ENCODE measurements at places on chromosomes 2 and 18.

- no peak for DNase-seq
Observed at GRCh38 chr2:85585781-85586105, 1.5 kb downstream of the VAMP5 start.

GRCh38 chr2:100394111-100394641 is 23.3 kb downstream of the CHST10 start:
- no peak for DNase-seq

DNA sequence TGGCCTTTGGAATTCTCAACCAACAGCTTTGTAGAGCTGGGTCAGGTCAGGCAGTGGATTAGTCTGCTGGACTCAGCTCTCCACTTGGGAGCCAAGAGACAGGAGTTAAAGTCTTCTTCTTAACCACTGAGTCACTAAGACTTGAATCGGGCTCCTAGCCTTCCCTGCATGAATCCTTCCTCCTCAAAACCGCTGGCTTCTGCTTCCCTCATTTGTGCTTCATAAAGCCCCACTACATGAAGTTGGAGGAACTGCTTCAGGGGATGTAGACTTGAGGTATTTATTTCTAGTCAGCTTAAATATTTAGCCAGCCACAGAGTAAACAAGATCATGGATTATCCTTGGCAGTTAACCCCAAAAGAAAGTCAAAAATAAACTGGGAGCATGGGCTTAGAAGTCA is 536.3 kb upstream of the TNP1 start:
- DNase-seq: no peak

GRCh38 chr2:47160211-47160610 is 5.1 kb upstream of the STPG4 start:
- no peak for DNase-seq

- DNase-seq: no peak
Observed at GRCh38 chr2:35932276-35932963, 423.2 kb upstream of the CRIM1 start.

GRCh38 chr2:120344976-120345581 is 857 bp upstream of the INHBB start:
- no peak for DNase-seq

- DNase-seq: no peak
Observed at GRCh38 chr2:27115519-27115918, 3.4 kb downstream of the CGREF1 start.

- DNase-seq: no peak
Observed at GRCh38 chr2:66495788-66496640, 61.1 kb downstream of the MEIS1 start.

DNA sequence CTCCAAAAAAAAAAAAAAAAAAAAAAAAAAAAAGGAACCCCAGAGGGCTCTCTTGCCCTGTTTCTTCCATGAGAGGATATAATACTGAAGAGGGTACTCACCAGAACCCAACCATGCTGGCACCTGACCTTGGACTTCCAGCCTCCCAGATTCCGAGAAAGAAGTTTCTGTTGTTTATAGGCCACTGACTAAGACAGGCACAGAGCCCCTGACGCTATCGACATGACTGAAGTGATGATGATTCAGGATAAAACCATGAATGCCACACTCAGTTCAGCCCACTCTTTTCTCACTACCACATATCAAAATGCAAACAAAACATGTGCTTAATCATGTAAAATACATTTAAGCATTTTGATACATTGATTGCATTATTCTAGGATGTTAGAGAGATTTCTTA is 66.1 kb upstream of the CDCA7 start:
- DNase-seq: no peak

GRCh38 chr2:62941413-62941812 is 109.2 kb upstream of the OTX1 start:
- no peak for DNase-seq

GRCh38 chr2:203059567-203060240 is 45.0 kb downstream of the NBEAL1 start:
- DNase-seq: no peak

DNA sequence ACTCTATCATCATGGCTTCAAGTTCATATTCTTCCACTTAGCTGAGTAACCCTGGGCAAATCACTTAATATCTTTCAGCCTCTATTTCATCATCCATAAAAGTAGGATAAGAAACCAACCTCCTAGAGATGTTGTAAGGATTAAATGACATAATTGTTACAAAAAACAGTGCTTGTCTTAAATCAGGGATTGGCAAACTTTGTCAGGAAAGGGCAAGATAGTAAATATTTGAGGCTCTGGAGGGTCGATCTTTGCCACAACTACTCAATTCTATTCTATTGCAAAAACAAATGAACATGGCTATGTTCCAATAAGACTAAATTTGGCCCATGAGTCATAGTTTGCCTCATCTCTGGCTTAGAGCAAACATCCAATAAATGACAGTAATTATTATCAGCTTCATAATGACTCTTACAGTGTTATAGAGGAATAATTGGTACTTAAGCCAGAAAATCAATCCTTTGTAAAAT is 184.7 kb downstream of the SATB2 start:
- DNase-seq: no peak

- DNase-seq: no peak
Observed at GRCh38 chr18:9081940-9082339, 20.6 kb upstream of the NDUFV2 start.

- DNase-seq: no peak
Observed at GRCh38 chr2:232386490-232386739, 7.9 kb downstream of the ALPP start.

DNA sequence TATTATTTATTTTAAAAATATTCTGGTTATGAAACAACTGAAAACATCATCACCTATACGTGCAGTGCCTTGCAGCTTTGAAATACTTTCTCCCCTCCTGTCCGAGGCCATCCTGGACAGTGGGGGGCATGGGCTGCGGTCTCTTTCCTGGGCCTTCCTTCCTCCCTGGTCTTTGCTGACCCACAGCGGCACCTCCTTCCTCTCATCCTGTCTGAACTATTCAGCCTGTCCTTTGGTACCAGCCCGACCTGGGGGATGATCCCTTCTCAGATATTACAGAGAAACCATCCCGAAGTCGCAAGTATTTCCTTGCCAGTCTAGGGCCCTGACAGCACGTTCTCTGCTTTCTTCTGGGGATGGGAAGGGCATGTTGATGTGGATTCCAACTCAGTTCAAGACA is 736.6 kb upstream of the HS6ST1 start:
- no peak for DNase-seq

DNA sequence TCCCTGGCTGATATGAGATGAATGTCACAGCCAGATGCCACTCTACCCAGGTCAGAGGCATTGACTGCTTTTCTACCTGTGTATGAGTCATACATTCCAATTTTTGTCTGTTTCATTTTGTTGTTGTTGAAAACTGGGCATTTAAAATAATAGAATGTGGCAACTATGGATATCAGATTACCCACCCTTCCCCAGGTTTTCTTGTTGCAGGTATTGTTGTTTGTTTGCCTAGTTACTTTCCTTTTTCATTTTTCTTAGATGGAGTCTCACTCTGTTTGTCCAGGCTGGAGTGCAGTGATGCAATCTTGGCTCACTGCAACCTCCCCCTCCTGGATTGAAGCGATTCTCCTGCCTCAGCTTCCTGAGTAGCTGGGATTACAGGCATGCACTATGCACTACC is 70.2 kb downstream of the LRRC30 start:
- no peak for DNase-seq

DNA sequence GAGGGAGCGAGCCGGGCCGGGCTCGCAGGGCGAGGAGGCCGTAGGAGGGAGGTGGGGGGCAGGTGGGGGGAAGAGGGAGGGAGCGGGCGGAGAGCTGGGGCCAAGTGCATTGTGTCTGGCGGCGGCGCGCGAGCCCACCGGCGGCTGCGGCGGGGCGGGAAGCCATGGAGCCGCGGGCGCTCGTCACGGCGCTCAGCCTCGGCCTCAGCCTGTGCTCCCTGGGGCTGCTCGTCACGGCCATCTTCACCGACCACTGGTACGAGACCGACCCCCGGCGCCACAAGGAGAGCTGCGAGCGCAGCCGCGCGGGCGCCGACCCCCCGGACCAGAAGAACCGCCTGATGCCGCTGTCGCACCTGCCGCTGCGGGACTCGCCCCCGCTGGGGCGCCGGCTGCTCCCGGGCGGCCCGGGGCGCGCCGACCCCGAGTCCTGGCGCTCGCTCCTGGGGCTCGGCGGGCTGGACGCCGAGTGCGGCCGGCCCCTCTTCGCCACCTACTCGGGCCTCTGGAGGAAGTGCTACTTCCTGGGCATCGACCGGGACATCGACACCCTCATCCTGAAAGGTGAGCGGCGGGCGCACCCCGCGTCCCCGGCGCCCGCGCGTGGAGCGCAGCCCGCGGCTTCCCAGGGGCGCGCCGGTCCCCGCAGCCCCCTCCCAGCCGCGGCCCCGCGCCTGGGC is at the start of gene TMEM178A:
Gene TMEM178A (plus strand): TSS at position 107 of the 680 bp plus-strand sequence. CDS start 58 bp downstream, at position 165.
- no peak for DNase-seq

GRCh38 chr18:8876887-8877286 is 171.5 kb downstream of the MTCL1 start:
- no peak for DNase-seq

GRCh38 chr2:238870261-238870660 is 22.4 kb downstream of the TWIST2 start:
- no peak for DNase-seq

DNA sequence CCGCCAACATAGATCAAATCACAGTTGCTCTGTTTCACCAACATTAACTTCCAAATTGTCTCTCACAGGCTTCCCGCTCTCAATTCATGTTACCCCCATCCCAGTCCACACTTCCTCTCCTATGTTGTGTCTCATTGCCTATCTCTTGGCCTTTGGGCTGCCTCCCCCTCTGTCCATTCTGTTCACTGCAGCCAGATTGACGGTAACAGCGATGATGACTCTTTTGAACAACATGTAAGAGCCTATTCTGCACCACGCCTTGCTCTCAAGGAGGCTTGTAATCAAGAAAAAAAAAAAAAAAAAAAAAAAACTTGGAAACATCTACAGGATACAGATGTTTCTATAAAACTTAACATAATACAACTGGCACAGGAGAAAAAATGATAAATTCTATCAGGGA is 77.3 kb upstream of the RMDN2 start:
- no peak for DNase-seq

- no peak for DNase-seq
Observed at GRCh38 chr2:11940121-11940743, 193.8 kb downstream of the LPIN1 start.

DNA sequence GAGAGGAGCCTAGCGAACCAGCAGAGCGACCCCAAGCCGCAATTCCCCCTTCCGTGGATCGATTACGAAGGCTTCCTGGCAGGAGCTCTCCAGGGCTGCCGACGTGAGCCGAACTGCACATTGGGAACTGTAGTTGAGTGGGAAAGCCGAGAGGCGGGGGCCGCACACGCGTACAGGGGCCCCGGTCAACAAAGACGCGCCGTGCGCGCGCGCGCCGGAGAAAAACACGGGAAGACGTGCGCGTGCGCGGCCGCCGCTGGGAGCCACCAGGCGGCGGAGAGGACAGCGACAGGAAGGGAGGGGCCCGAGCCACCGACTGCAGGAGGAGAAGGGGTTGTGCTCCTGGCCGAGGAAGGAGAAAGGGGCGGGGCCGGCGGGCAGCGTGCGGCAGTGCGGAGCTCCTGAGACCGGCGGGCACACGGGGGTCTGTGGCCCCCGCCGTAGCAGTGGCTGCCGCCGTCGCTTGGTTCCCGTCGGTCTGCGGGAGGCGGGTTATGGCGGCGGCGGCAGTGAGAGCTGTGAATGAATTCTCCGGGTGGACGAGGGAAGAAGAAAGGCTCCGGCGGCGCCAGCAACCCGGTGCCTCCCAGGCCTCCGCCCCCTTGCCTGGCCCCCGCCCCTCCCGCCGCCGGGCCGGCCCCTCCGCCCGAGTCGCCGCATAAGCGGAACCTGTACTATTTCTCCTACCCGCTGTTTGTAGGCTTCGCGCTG is at the start of gene SPAST:
Gene SPAST (plus strand): TSS at position 247 of the 711 bp plus-strand sequence. CDS start 276 bp downstream, at position 523.
- DNase-seq: peak; percentile 95

- no peak for DNase-seq
Observed at GRCh38 chr18:30705943-30706342, 336.6 kb downstream of the DSC3 start.

DNA sequence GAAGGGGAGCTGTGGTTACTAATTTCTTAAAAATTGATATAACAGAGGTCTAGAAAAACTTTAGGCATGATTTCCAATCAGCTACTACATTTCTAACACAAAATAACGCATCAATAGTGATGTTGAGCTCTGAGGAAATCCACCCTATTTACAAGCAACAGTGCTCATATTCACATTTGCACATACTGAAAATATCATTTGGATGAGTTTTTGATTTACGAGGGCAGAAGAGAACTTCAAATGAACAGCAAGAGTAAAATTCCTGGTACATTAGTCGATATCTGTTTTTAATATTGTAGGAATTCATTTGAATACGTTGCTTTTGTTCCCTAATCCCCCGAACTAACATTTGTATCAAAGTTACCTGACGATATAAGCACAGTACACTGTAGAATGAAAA is 761.0 kb upstream of the POU3F3 start:
- no peak for DNase-seq

- DNase-seq: no peak
Observed at GRCh38 chr18:61824733-61825363, 68.0 kb downstream of the RNF152 start.

DNA sequence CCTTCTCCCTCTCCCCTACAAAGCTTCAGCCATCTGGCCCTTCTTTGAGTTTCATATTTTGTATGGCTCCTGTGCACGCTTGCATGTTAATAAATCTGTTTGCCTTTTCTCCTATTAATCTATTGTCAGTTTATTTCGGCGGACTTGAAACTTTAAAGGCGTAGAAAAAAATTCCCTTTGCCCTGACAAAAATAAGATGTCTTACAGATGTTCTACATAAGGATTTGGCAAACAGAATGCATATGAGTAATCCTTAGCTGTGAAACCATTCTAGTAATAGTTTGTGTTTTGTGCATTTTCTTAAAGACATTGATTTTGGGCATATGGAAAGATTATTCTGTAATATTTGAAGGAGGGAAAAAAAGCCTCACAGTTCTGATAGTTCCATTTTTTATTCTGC is 15.0 kb upstream of the BMPR2 start:
- DNase-seq: no peak

DNA sequence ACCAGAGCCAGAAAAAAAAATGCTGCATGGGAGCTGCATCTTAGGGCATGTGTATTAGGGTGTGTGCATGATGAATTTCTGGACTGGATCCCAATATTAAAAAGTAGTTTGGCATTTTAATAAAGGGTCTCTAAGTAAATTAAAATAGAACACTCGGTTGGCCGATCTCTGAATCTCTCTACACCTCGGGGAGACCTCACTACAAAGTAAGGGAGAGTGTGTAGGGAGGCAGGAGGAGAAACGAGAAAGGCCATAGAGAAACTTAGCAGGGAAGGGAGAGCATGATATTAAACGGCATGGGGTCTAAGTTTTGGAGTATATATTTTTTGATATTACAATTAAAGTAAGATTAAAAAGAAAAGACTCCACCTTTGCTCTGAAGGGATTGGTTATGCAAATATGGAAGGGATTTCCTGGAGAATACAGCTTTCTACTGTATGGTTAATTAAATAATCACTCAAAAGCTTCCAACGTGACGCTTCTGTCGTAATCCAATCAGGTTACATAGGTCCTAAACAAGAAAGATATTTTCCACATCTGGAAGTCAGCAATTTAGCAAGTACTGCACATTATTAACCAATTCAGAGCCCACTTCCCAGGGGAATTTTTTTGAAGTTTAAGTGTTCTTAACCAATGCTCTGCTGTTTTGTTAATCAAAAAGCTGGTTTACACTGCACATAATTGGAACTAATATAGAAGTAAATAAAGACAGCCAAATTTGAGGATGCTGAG is 1.0 kb upstream of the ZEB2 start:
- no peak for DNase-seq
